Naive thymus-derived CD8-positive, alpha-beta T cell (primary cell): ENCODE measurements at places on chromosomes 3 and 15.

DNA sequence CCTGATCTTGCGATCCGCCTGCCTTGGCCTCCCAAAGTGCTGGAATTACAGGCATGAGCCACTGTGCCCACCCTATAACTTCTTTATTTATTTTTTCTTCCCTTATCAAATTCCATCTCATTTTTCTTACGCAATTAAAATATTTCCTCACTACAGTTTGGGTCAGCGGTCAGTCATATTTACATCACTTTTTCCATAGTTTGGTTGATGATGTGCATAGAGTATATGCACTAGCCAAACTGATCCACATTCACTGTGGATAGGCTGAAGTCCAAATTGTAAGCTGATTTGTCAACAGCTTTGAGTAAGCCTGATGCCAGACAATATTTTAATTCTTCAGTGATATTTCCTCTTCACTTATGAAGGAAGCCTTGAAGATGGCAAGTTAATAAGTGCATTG lies 256.3 kb downstream of the TIGIT start:
- no peak for DNase-seq

DNA sequence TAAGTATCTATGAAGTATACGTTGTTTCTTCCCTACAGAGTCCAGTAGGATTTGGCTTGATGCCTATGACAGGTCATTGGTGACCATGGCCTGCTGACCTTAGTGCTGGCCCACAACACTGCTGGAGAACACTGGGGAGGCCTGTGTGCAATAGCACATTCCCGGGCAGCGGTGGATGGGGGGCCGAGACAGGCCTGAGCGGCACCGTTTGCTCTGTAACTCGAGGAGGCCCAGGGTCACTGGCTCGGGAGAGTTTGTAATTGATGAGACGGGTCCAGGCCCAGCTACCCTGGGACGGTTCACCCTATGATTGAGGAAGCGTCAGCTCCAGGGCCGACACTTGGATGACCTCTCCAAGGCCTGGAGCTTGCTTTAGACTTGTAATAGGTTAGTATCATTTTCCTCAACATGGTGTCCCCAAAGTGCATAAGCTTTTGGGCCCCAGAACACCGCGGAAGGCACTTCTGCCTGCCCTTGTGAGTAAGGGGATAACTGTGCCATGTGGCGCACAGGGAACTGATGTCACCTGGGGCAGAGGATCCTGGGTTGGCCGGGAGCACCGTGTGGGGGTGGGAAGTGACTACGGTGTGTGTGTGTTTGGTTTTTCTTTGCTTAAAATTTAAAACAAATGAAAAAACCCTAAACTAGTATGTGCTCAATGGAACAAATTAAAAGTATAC lies 12.0 kb downstream of the TRPM1 start:
- DNase-seq: no peak

- no peak for DNase-seq
These were observed 126.0 kb downstream of the THRB start for GRCh38 chr3:24368605-24369004.

GRCh38 chr15:39538936-39539335 lies 41.9 kb upstream of the THBS1 start:
- no peak for DNase-seq
